ENCODE measurements at places on chromosomes 6 and 20.

GRCh38 chr20:13430346-13431002 lies 208.3 kb downstream of the TASP1 start:
- DNase-seq, result no peak
- peaks cover 8% of the 10 kb centered on the region for H3K36me3 ChIP-seq

DNA sequence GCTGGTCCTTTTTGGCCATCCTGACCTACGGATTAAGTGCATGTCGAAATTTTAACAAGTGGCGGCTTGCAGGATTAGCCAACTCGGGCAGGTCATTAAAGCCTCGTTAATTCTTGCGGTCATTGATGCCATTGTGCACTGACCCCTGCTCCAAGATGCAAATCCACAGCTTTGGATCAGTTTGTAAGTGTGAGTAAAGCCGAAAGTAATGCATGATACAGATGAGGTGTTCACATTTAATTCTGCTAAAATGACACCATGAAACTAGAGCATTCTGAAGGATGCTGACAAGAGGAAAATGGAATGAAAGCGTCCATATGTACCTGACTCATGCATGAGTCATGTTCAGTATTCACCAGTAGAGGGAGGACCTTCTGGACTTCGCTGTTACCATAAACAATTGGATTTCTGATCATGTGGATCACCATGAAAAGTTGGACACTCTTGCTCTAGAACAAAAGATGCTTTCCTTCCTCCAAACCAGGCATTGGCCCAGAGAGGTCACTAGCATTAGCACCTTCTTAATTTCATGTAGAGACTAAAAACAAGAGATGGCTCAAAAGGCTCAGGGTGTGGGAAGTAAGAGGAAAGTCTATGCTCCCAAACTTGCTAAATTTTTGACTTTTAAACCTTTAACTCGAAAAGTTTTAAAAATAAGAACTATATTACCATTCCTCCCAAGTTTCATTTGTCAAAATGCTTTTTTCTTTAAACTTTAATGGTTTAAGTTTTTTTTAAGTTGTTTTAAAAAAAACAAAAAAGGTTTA lies 48.0 kb downstream of the MUC22 start:
- no peak overlapping the region for H3K4me3 ChIP-seq
- no peak for DNase-seq
- H3K4me1 ChIP-seq, result peaks cover 21% of the 10 kb centered on the region
- peak overlapping the region; percentile 71 for H3K27ac ChIP-seq

DNA sequence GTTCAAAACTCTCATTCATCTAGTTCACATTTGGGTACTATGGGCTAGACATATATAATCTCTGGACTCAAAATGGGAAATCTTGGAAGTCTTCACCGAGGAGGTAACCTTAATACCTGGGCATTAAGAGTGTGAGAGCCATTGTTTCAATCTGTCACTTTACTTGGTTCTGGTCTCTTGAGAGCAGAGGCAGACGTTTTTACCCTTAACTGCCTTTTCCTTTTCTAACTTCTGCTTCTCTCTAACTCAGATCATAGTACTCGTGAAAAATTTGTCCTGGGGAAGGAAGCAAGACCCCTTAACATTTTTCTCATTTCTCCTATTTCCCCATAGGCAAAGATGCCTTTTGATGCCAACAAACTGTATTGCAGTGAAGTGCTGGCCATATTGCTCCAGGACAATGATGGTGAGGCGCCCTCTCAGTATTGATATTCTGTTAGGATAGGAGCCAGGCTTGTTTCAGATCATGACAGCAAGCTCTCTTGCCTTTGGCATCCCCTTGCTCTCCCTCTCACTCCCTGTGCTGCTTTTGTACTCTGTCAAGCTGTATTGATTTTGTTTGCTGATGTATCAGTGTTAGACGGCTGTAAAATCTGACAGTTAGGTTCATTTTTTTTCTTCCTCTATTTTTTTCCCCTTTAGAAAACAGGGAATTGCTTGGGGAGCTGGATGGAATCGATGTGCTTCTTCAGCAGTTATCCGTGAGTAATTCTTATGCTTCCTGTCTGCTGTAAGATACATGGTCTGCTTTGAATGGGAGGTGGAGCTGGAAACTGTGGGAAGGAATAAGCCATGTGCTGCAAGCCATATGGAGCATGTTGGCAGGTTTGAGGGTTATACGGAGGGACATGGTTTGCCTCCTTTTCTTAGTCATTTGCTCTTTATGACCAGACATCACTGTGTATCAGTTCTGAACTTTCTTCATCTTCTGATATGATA lies 83.5 kb downstream of the CTNNBL1 start:
- H3K4me3 ChIP-seq, result no peak overlapping the region
- peaks cover 8% of the 10 kb centered on the region for H3K36me3 ChIP-seq

DNA sequence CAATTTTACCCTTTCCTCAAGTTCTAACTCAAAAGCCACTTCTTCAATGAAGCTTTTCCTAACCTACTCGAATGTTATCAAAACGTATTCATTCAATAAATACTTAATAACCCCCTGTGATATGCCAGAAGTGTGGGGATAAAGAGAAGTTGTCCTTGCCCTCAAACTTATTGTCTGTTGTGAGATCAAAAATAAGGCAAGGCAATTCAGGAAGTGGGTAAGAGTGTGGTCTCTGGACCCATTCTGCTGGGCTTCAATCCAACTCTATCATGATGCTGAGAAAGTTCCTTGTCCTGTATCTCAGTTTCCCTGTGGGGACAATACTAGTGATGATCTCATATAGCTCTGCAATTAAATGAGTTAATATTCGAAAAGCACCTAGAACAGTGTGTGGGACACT lies 92.8 kb downstream of the PRDM1 start:
- H3K36me3 ChIP-seq, result peaks cover 4% of the 10 kb centered on the region
- H3K27me3 ChIP-seq, result no peaks in the 10 kb centered on the region
- peaks cover 14% of the 10 kb centered on the region for H3K4me1 ChIP-seq

GRCh38 chr6:5150551-5151075 lies 65.5 kb downstream of the PPP1R3G start:
- H3K4me1 ChIP-seq, result peaks cover 15% of the 10 kb centered on the region
- no peaks in the 10 kb centered on the region for H3K36me3 ChIP-seq
- no peaks in the 10 kb centered on the region for H3K27me3 ChIP-seq

DNA sequence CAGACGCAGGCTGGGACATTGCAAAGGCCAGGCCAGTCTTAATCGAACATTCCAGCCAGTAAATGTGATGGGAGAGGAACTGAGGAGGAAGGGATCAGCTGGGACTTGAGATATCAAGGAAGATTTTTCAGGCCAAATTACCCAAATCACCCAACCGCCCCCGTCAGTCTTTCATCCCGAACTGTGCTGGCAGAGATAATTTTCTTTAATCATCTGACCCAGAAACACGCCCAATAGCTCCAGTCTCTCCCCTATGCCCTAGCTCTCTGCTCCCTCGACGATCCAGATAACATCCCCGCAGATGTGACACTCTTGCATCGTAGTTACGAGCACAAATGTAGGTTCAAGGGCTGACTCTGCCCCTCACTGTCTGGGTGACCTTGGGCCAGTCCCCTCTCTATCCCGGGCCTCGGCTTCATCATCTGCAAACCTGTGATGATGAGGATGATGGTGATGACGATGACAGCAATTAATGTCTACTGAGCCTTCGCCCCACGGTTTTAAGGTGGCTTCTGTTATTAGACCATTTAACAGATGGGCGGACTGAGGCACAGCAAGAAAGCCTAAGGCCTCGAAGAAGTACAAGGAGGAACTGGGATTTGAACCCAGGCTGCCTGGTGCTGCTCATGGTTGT lies 118.6 kb downstream of the PREX1 start:
- no peak for DNase-seq
- H3K27me3 ChIP-seq, result no peaks in the 10 kb centered on the region

DNA sequence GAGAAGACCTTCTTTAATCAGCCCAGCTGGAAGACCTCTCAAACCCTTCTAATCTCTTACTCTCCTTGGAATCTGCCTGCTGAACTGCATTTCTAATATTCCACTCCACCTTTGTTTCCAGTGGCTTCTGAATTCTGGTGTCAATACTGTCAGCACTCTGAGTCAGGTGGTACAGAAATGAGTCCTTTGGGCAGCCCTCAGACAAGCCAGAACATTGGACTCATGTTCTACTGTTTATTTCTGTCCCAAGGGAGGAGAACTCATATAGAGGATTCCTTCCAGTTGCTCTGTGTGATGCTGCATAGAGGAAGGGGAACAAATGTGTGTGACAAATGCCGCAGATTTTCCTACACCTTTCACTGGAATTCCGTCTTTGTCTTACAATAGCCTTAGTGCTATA lies 114.8 kb downstream of the PHF3 start:
- no peak overlapping the region for H3K4me3 ChIP-seq
- H3K36me3 ChIP-seq, result peaks cover 30% of the 10 kb centered on the region
- no peaks in the 10 kb centered on the region for H3K27me3 ChIP-seq
- no peak overlapping the region for H3K27ac ChIP-seq
- peaks cover 3% of the 10 kb centered on the region for H3K4me1 ChIP-seq

DNA sequence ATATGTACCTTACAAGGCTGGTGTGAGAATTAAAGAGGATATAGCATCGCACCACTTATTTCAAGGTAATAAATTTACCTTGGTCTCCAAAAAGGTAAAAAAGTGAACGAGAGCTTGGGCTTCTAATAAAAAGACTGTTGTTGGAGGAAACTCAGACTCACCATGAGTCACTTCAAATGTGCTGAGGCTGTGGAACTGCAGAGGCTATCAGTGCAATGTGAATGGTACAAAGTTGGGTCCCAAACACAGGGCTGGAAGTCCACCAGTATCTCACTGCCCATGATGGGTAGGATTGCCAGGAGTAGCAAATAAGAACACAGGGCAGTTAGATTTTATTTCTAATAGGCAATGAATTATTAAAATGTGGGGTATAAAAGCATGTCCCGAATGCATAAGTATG lies 200.6 kb downstream of the MAFB start:
- no peak for DNase-seq
- no peak overlapping the region for H3K4me3 ChIP-seq
- H3K27me3 ChIP-seq, result peaks cover 7% of the 10 kb centered on the region
- no peak overlapping the region for H3K27ac ChIP-seq

GRCh38 chr6:112522587-112522986 lies 175.5 kb downstream of the RFPL4B start:
- H3K27me3 ChIP-seq, result no peaks in the 10 kb centered on the region
- H3K4me1 ChIP-seq, result no peaks in the 10 kb centered on the region
- no peaks in the 10 kb centered on the region for H3K36me3 ChIP-seq
- H3K4me3 ChIP-seq, result no peak overlapping the region
- no peak for DNase-seq

GRCh38 chr6:166772518-166772917 lies 145.5 kb upstream of the RPS6KA2 start:
- no peak overlapping the region for H3K27ac ChIP-seq
- DNase-seq, result no peak
- no peak overlapping the region for H3K4me3 ChIP-seq
- no peaks in the 10 kb centered on the region for H3K36me3 ChIP-seq
- H3K27me3 ChIP-seq, result peaks cover 20% of the 10 kb centered on the region

DNA sequence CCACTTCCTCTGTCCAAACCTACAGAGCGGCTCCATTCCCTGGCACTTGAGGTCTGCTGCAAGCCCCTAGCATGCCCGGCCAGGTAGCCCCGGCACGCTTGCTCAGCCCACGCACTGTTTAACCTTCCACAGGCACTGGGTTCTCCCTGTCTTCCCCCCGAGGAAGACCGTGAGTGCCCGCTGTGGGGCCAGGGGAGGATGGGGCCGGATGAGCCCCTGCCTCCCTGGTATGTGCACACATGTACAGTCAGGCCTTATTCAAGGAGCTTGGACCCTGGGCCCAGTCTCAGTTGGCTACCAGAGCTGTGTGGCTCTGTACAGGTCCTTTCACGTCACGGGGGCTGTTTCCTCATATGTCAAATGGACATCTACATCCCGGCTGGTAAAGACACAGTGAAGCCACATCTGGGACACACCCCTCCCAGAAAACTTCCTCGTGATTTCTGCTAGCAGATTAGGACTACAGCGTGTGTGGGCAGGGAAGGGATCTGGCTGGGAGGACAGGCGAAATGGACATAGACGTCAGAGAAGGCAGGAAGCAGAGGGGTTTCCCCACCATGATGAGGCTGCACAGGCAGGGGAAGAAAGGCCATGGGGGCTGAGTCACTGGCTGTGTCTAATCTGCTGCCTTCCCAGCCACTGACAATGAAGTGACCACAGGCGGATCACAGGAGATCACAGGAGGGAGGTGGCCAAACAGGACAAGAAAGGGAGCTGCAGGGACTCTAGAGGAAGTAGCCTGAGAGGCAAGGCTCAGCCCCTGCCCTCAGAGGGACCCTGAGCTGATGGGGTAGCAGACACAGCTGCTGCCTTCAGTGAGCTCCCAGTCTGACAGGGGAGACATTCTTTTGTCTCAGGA lies 62.9 kb downstream of the MRPL14 start:
- DNase-seq, result no peak
- peaks cover 2% of the 10 kb centered on the region for H3K36me3 ChIP-seq
- no peaks in the 10 kb centered on the region for H3K27me3 ChIP-seq
- peak overlapping the region; percentile 61 for H3K27ac ChIP-seq
- no peak overlapping the region for H3K4me3 ChIP-seq

DNA sequence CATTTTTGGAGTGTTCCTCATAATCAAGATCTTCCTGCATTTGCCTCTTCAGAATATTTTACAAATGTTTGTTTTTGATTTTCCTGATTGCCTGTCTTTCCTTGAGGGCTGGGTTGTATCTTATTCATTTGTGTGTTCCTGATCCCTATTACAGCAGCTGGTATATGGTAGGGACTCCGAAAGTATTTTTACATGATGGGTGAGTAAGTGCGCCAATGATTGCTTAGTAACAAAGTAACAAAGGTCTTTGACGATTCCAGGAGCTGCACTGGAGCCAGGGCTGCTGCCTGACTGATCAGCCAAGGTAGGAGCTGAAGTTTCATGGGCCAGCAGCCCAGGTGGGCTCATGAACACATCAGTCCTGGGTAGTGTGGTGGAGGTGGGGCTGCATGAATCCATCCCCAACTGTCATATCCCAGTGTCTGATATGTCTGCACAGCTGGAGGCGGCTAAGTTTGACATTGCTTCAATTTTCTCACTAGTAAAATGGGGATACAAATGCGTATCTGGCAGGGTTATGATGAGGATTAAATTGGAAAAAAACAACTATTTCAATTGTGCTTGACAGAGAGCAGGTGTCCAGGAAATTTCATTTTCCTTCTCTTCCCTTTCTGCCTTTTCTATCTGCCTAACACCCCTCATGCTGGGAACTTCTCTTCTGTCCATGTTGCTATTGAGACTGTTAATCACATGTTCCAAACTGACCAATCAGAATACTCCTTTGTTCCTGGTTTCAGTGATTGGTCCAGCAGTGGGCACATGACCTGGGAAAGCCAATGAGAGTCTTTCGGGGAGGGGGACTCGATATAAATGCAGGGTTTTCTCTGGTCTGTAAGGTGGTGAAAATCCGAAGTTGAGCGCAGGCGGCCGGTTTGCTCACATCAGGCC lies 90.7 kb downstream of the CDH26 start:
- H3K27me3 ChIP-seq, result peaks cover 3% of the 10 kb centered on the region
- no peak for DNase-seq
- peaks cover 13% of the 10 kb centered on the region for H3K4me1 ChIP-seq
- no peaks in the 10 kb centered on the region for H3K36me3 ChIP-seq

Measured in chondrocyte (in vitro differentiated cells).